Psoas muscle (tissue), 8 donors: ENCODE measurements at places on chromosomes 12 and 14. TPM values are rescaled to one million over a fixed set of nuclear protein-coding genes. Genes with fewer than 3 reads are reported as not detected.

The CCNB1IP1 gene
- 27.6 TPM for total RNA-seq

The OLR1 gene
- not detected for total RNA-seq

The DENND5B gene
- 24.3 TPM for total RNA-seq

The RNF31 gene
- 81.5 TPM for total RNA-seq

The PELI2 gene
- total RNA-seq, result 2.2 TPM

The PMCH gene
- not detected for total RNA-seq

The EPS8 gene
- total RNA-seq, result 16.9 TPM

The ARHGEF40 gene
- 12.6 TPM for total RNA-seq

The ATL1 gene
- total RNA-seq, result 0.64 TPM

The HAL gene
- total RNA-seq, result not detected

The GALNT16 gene
- total RNA-seq, result 2.6 TPM

The SLC41A2 gene
- total RNA-seq, result 0.62 TPM

The SLC17A8 gene
- not detected for total RNA-seq

The P2RX7 gene
- 1.3 TPM for total RNA-seq

The TMEM19 gene
- total RNA-seq, result 10.4 TPM

The C14orf93 gene
- 5.1 TPM for total RNA-seq

The DLGAP5 gene
- total RNA-seq, result not detected

The VWF gene
- total RNA-seq, result 154 TPM

The KRT80 gene
- total RNA-seq, result 1.0 TPM

The KRT74 gene
- not detected for total RNA-seq

The GOLT1B gene
- 30.5 TPM for total RNA-seq
